ENCODE measurements at places on chromosomes 7 and 10. TPM values are rescaled to one million over a fixed set of nuclear protein-coding genes. Genes with fewer than 3 reads are reported as not detected.

DNA sequence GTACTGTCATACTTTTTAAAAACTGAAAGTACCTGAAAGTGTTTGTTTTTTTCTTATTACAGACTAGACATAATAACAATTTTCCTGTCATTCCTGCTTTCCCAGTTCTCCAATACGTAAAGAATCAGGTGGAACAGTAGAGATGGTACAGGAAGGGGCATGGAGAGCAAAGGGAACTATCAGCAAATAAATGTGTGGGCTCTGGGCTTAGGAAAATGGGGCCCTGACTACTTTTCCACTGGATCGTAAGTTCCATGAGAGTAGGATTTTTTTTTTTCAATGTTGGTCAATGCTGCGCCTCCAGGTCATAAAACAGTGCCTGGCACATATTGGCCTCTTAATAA is 15.2 kb upstream of the FAS start:
- no peak for DNase-seq

DNA sequence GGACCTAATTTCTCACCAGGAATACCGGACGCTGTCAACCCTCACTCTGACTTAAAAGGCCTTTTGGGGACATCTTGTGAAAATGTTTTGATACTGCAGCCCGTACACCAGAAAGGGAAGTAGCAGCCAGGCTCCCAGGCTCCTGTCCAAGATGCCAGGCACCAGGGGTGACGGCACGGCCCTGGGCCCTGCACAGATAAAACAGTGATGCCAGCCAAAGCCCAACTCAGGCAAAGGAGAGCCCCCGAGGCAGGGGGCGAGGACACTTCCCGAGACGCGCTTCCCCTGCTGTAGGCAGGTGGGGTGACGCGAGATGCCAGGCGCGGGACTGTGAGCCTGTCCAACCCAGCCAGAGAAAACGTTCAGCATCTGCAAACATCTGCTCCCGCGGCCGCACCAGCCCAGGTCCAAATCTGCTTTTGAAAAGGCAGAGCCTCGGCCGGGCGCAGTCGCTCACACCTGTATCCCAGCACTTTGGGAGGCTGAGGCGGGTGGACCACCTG is 15.7 kb downstream of the ZFAND2A start:
- no peak for DNase-seq

- no peak for DNase-seq
These were observed 112.8 kb downstream of the PTEN start for GRCh38 chr10:87976101-87976743.

GRCh38 chr10:60614363-60614762 is 163.9 kb upstream of the CDK1 start:
- no peak for DNase-seq

DNA sequence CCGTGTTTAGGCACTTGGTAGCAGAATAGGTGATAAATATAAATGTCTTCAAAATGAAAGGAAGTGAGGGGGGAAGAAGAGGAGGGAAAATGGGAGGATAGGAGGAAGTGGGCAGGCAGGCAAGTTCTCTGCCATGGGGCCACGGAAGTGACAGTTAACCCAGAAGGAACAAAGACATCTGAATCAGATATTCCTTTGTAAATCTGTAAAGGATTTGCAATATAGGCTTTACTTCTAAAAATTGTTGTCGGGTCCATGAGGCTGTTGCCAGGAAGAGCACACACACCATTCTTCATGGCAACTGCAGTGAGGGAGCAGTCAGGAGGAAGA is 23.7 kb upstream of the RASSF4 start:
- peak; percentile 6 for DNase-seq

DNA sequence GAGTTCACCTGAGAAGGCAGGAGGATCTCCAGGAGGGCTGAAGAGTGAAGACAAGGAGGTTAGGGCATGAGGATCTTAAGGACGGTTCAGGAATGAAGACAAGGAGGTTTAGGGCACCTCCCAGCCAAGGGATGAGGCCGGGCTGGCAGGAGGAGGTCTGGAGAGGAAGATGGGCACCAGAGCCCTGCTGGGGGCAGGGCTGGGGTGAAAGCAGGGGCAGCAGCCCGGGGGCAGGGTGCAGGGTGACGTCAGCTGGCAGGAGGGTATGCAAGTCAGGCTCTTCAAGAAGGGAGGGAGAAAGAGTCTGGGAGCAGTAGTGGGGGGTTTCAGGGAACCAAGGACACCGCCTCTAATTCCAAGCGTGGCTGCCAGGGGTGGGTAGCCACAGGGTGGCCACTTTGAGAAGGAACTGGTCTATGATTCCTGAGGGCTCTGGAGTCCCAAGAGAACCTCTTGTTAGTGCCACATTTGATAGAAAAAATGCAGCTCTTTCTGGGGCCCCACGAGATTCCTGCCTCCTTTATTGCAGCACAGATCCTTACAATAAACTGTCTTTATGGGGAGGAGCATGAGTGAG is 101.6 kb downstream of the C10orf90 start:
- DNase-seq, result no peak

DNA sequence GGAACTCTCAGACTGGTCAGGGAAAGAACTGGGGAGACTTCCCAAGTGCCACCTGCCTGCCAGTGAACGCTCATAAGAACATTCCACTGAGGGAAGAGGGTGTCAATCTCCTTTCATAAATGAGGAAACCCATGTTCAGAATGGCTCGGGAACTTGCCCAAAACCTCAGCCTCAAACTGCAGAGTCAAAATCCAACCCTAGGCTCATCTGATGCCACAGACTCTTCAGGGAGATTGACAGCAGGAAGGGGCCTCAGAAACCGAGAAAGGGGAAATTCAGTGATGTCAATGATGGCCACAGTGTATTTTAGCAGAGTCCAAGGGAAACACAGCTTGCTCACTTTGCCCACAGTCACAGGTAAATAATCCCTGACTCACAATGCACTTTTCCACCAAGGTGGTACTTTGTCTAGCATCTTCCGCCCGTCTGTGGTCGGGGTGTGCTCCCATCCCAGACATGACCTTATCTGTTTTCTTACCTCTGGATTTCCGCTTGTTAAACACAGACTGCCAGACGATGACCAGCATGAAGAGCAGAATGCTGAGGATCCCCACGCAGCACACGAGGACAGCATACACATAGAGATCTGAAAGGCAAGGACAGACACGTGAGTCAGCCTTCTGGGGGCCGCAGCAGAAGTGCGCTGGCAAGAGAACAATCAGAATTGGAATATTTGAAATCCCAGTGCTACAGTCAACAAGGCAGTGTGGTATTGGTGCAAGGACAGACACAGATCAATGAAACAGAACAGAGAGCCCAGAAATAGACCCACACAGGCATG is 38.4 kb downstream of the VSTM4 start:
- no peak for DNase-seq

GRCh38 chr10:125553091-125553490 is 129.9 kb downstream of the TEX36 start:
- DNase-seq, result no peak

DNA sequence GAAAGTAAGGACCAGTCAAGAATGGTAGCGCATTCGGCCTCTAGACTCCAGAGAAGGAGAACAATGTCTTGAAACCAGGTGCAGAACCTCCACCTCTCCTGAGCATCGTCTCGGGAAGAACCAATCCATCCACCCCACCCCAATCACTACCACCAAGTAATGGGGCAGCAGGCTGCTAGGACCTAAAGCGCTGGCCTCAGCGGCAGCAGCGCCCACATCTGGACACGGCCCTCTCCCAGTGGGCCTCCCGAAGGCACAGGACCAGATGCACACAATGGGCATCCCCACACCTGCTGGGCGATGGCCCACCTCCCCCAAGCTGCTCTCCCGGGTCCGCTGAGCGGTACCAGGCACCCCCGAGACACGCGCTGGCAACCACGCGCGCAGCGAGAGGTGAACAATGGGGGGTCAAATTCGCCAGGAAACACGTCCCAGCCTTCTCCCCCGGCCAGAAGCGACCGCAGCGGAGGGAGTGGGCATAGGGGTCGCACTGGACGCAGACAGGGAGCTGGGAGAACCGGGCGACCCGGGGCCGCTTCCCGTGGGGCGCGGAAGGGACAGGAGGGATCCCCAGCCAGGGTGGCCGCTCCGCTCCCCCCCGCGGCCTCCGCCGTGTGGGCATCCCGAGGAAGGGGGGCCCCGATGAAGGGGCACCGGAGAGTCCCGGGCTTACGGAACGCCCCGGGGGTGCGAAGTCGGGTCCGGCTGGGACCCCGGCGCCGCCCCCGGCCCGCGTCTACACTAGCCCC is 506 bp downstream of the CTTNBP2 start:
- DNase-seq, result peak; percentile 73

DNA sequence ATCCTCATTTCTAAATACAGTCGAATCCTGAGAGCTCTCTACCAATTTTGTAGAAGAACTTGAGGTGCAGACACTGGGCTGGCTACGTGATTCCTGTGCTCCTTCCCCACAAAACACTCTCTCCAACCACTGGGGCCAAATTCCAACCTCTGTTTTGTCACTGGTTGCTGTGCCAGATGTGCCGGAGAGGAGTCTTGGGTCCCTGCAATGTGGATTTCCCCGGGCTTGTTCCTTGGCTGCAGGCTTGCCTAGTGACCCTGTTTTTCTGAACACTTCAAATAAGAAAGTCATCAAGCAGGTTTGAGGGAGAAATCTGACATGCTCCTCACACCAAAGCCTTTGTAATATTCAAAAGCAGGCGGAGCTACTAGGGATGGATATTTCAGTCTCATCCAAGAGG is 44.4 kb upstream of the AGBL3 start:
- DNase-seq, result no peak

- DNase-seq, result no peak
These were observed 139.7 kb upstream of the PCBD1 start for GRCh38 chr10:71028066-71028465.

DNA sequence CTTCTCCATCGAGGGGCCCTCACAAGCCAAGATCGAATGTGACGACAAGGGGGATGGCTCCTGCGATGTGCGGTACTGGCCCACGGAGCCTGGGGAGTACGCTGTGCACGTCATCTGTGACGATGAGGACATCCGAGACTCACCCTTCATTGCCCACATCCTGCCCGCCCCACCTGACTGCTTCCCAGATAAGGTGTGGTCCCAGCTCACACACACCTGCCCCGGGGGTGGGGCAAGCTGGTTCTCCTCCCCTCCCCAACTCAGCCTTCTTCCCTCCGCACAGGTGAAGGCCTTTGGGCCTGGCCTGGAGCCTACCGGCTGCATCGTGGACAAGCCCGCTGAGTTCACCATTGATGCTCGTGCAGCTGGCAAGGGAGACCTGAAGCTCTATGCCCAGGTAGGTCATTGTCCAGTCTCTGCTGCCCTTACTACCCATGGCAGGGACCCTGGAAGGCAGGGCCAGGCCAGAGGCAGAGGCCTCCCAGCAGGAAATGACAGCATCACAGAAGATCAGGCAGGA is 11.0 kb downstream of the FLNC start:
- DNase-seq, result no peak

DNA sequence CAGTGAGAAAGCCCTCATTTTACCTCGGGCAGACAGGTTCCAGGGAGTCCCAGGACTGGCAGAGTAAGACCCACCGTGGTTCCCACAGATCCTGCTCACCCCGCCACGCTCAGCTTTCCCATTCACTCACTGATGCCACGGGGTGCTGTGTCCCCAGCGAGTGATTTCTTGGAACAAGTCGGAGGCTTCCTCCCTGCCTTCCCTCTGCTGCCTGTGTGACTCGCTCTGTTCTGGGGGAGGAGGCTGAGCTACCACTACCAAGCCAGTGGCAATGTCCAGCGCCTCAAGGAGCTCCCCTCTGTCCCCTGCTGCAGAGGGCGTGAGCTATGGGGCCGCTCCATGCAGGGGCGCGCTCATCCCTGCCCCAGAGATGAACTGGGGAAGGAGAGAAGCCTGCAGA is 12.6 kb downstream of the IL15RA start:
- DNase-seq, result no peak

The GDF2 gene
- not detected for total RNA-seq

The ZPBP gene
- not detected for total RNA-seq

The CLEC5A gene
- total RNA-seq, result not detected

Data from type B pancreatic cell (in vitro differentiated cells).